ENCODE measurements at places on chromosomes 3 and 15.
A peak's percentile ranks its signal among the peaks of the same experiment; 100 is the strongest.

DNA sequence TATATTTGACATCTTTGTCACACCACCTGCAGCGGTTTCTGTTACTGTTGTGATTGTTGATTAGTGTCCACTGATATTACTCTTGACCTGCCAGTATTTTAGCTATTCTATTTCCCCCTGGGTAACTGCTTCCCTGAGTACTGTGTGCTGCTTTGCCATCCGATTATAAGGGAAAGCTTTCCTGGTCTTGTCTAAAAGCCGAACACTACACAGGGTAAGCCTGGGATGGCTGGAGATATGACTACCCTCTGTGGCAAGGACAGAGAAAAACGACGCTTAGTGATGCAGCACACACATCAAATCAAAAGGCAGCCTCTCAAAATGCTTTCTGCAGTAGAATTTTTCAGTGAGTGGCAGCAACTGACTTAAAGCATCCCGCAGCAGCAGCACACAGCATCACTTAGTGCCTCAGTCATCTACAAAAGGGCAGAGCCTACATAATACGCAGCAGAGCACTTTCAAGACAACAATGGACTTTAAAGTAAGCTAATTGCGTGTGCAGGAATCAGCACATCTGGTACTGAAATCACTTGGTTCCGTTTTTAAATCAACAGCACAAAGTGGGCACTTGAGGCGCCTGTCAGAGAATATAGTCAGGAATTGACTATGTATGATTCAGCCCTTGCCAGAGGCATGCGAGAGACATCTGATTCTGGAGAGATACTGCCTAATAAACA lies 656.3 kb upstream of the TGFBR2 start:
- DNase-seq: no peak

- DNase-seq: no peak
Observed at GRCh38 chr3:172869784-172870518, 119.4 kb downstream of the ECT2 start.

DNA sequence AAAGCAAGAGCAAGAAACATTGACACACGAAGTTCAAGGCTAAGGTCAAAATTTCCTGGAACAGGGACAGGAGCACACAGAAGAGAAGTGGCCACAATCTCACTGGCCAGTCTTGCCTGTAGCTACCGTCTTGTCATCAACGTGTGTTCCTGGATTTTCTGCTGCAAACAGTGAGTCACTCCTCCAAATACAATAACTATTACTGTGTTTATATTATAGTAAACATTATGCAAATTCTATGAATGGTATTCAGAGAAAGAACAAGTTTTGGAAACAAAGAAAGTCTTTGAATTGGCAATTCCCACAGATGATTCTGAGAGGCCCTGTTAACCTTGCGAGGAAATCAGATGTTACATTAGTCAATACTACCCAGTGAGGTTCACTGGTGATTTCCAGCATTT lies 220.5 kb downstream of the FAM43A start:
- DNase-seq: no peak

- no peak for DNase-seq
Observed at GRCh38 chr15:70582143-70582945, 181.0 kb downstream of the UACA start.

GRCh38 chr3:178359728-178360127 lies 176.5 kb upstream of the KCNMB2 start:
- DNase-seq: no peak

GRCh38 chr3:196991581-196992460 lies 23.2 kb upstream of the PIGZ start:
- DNase-seq: no peak

DNA sequence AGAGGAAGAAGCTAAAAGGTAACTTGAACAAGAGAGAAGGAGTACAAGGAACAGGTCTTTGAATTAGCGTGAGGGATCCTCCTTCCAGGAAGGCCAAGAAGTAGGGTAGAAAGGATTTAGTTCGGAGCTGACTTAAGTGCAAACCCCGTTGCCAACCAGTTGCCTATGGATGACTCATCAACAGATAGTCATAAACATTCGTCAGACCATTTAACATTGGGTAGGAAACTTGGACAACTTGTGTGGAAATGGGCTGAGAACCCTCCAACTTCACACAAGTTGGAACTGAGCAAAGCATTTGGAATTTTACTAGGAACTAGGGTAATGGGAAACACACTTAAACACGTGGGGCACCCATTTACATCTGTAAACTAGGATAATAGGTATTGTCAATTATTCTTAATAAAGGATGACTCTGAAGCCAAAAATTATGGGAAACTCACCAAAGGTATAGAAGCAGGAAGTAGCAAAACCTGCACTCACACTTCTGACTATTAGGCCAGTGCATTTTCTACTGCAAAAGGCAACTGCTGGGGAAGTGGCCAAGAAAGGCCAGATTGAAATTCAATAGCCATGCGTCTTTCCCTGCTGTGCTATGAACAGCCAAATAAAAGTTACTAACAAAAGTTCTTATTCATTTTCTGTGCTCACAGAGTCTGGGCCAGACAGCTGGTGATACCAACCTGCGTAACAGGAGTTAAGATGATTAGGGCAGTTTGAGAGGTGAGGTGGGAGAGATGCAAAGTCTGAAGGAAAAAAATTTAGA lies 174.5 kb upstream of the TMC3 start:
- DNase-seq: no peak

- DNase-seq: no peak
Observed at GRCh38 chr3:42499478-42499871, 3.0 kb upstream of the VIPR1 start.

DNA sequence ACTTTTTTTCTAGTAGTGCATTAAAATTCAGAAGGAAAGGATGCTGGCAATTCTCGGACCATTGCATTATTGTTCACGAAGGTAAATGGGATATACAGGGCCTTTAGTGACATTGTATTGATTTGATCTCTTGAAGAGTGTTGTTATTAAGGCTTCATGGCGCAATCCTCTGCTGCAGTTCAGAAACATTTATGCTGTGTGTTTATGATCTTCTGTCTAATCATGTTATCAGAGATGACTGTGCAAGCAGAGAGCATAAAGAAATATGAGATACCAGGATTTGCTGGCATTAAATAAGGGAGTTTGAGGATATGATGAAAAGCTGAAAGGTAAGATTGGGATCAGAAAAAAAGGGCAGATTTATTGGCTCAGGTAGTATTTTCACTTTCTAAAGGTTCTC lies 180.6 kb downstream of the EPHA6 start:
- no peak for DNase-seq

DNA sequence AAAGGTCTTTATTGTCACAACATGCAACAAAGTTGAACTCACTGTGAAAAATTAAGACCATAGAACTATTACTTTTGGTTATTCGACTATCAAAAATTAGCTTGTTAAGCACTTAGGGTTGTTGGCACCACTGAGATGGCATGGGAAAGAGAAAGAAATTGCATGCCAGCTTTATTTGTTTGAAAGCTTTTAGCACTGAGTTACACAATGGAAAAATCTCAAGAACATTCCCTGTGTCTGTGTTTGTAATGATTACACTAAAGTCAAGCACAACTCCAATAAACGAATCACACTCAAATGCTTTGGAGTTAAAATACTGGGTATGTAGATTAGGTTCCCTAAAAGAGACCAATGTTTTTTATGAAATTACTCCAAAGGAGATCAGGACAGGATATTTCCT lies 158.6 kb upstream of the COL8A1 start:
- no peak for DNase-seq

GRCh38 chr3:148101061-148101460 lies 596.6 kb upstream of the AGTR1 start:
- DNase-seq: peak; percentile 27

DNA sequence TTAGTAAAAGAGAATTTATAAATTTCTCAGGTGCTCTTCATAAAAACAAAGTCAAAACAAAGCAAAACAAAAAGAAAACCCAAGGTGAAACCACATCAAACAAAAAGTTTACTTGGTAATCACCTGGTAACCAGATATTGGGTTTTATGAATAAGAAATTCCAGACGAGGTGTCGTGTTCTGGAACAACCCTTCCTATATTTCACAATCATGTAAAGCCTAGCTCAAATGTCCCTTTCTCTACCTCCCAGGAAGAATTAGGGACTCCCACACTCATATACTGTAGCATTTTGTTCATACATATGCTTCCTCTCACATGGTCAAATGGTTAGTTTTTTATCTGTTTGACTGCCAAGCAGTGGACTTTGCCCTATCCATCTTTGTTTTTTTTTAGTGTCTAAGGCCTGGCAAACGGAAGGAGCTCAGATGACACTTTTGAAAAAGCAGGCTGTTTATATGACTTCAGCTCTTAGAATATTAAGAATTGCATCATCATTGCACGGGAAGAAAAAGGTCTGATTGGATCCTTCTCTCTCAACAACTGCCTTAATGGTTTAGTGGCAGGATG lies 326.7 kb upstream of the TBL1XR1 start:
- no peak for DNase-seq

GRCh38 chr3:31077021-31077601 lies 182.7 kb upstream of the GADL1 start:
- peak; percentile 68 for DNase-seq

GRCh38 chr3:14460342-14461005 lies 58.1 kb downstream of the SLC6A6 start:
- peak; percentile 94 for DNase-seq

DNA sequence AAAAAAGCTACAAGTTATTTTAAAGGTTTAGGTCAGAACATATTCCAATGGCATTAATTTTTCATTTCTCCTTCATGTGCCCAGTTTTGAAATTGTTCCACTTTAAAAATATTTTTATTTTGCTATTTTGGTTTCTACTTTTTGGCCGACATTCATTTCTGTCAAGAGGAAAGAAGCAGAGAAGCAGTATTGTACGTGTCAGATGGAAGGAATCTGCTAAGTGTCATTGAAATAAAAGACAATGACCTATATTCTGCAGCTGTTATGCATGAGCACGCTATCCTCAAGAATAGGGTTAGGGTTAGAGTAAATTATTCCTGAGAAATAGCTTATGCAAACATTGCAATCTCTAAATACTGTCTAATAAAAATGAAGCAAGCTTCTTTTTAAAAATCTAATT lies 941.7 kb downstream of the TUSC7 start:
- no peak for DNase-seq

DNA sequence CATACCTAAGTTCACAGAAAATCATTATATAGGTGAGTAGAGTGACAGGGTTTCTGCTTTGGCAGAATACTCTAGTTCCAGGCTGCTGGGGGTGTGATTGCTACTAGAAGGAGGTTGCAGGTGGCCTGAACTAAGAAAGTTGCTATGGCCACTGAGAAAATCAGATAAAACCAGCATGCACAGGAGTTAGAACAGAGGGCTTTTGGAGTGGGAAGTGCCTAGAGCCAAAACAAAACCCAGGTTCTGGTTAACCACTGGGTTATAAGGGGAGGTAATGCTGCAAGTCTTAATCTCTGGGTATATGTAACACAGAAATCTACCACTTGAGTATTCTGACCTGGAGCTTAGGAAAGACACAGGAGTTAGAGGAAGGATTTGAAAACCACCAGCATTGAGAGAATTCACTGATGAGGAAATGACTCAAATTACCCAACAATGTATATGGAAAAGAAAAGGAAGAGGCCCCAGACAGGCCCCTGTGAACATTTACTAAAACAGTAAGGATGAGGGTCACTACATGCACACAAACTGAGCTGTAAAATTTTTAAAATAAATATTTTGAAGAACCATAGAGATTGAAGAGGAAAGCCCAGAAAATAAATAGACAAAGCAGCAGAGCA lies 60.0 kb downstream of the PLOD2 start:
- no peak for DNase-seq

DNA sequence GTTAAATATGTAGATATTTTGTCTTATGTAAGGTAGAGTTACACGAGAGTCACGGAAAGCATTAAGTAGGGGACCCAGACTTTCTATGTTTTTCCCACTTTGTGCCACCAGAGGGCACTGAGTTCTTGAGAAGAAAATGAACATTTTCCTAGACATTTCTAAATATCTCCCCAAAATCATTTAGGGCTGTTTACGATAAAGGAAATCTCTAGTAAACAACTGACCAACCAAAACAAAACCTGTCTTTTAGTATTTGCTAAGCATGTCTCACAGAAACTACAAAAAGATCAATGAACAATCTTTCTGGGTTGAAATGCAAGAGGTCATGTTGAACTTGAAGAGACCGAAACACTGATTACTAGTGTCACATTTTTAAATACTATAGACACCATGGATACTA lies 16.1 kb downstream of the POU1F1 start:
- peak; percentile 18 for DNase-seq

- peak; percentile 73 for DNase-seq
Observed at GRCh38 chr15:82543160-82543559, 2.9 kb upstream of the RPS17 start.

DNA sequence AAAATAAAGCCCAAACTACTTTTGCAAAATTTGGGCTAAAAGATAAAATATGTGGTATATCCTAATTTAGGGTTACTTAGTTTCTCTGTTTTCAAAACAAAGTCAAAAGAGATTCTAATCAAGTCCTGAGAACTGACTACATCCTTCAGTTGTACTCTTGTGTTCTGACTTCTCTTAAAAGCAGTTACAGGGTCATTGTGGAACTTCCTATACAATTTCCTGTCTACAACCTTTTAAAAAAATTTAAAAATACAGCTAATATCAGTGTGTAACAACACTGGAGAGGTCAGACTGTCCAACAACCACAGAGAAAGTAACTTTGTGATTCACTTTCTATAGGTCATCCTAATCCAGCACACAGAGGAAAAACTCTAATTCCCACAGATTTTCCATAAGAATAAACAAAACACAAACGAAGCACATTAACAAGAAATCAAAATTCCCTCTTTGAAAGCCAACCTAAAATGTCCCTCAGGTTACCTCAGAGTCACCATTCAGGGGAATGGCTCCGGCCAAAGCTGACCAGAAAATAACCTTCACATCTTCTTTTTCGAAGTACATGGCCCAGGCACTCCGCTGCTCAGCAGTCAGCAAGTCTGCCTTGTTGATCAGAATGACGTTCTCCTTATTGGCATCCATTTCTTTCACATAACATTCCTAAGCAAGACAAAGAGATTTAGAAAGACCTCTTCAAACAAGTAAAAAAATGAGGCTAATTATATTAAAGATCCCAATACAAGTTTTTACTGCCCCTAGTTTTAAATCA lies 13.3 kb downstream of the LSG1 start:
- DNase-seq: no peak

- no peak for DNase-seq
Observed at GRCh38 chr3:12139111-12139511, 19.6 kb downstream of the TIMP4 start.

GRCh38 chr3:58557491-58557890 lies 19.7 kb downstream of the FAM107A start:
- DNase-seq: no peak

DNA sequence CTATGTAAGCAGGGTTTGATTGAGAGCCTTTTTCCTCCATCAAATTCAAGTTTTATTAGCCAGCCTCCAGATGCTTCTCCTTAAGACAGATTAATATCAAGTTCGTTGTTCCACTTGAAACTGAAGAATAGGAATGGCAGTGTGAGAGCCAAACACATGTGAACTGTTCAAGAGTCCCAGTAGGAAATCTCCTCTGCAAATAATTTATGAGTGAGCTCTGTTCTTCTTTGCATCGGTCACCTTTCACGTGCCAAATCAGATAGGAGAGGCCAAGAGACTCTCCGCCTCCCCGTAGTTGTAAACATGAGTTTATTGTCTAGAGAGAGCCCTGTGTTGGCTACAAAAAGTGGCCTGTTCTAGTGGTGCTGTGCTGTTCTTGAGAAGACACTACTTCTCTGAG lies 372.1 kb upstream of the NR2F2 start:
- DNase-seq: no peak

All from AG09309 (cell line).